ENCODE measurements at places on chromosomes 2 and 18. TPM values are rescaled to one million over a fixed set of nuclear protein-coding genes. Genes with fewer than 3 reads are reported as not detected.

Gene TOGARAM2
- under 0.01 TPM for total RNA-seq

Gene TMEM131
- total RNA-seq: 43.0 TPM

Gene SRD5A2
- total RNA-seq: 11.4 TPM

Gene PLEK
- total RNA-seq: not detected

Gene LAMA1
- 1.9 TPM for total RNA-seq

Gene SP5
- not detected for total RNA-seq

Gene ESPNL
- 3.6 TPM for total RNA-seq

Gene ACADL
- total RNA-seq: 0.16 TPM

Gene HOXD9
- 8.9 TPM for total RNA-seq

Gene WNT10A
- under 0.01 TPM for total RNA-seq

Gene RAB6D
- under 0.01 TPM for total RNA-seq

Gene SP100
- total RNA-seq: 122 TPM

Gene ZC3H8
- total RNA-seq: 8.3 TPM

Gene CHRND
- total RNA-seq: not detected

Gene PRKCE
- total RNA-seq: 30.7 TPM

Gene CUL3
- 42.9 TPM for total RNA-seq

Gene TSPYL6
- total RNA-seq: not detected

Gene NEU2
- total RNA-seq: not detected

Gene SERPINB11
- not detected for total RNA-seq

Gene TMEM198
- 2.1 TPM for total RNA-seq

Gene CYP1B1
- 157 TPM for total RNA-seq

Gene ALPP
- not detected for total RNA-seq

Gene PRKD3
- total RNA-seq: 70.1 TPM

Gene CCDC102B
- 17.2 TPM for total RNA-seq

All from hair follicle dermal papilla cell (primary cell).